ENCODE measurements at places on chromosomes 7 and 10.

DNA sequence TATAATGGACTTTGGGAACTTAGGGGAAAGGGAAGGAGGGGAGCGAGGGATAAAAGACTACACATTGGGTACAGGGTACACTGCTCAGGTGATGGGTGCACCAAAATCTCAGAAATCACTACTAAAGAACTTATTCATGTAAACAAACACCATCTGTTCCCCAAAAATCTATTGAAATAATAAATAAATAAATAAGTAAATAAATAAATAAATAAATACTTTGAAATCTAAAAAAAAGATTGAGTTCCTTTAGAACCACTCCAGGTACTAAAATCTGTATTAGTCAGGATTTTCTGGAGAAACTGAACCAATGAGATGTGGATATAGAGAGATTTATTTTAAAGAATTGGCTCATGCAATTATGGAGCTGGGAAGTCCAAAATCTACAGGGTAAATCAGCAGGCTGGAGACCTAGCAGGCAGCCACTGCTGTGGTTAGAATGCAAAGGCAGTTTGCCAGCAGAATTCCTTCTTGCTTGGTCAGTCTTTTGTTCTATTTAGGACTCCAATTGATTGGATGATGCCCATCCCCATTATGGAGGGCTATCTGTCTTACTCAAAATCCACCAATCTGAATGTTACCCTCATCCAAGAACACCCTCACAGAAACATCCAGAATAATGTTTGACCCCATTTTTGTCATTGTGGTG is 8.9 kb downstream of the IGFBP1 start:
- DNase-seq = no peak
- H3K27ac ChIP-seq = no peak overlapping the region
- no peaks in the 10 kb centered on the region for H3K4me1 ChIP-seq
- H3K36me3 ChIP-seq = no peaks in the 10 kb centered on the region
- H3K4me3 ChIP-seq = no peak overlapping the region

- H3K4me3 ChIP-seq = no peak overlapping the region
- no peak for DNase-seq
- peaks cover 2% of the 10 kb centered on the region for H3K36me3 ChIP-seq
- no peaks in the 10 kb centered on the region for H3K4me1 ChIP-seq
- no peaks in the 10 kb centered on the region for H3K27me3 ChIP-seq
Measured at GRCh38 chr10:11125004-11125403, 107.3 kb downstream of the CELF2 start.

GRCh38 chr10:31146491-31147209 is 115.0 kb upstream of the ZNF438 start:
- H3K27me3 ChIP-seq = peaks cover 24% of the 10 kb centered on the region
- no peaks in the 10 kb centered on the region for H3K4me1 ChIP-seq
- H3K27ac ChIP-seq = no peak overlapping the region
- DNase-seq = no peak
- no peaks in the 10 kb centered on the region for H3K36me3 ChIP-seq

DNA sequence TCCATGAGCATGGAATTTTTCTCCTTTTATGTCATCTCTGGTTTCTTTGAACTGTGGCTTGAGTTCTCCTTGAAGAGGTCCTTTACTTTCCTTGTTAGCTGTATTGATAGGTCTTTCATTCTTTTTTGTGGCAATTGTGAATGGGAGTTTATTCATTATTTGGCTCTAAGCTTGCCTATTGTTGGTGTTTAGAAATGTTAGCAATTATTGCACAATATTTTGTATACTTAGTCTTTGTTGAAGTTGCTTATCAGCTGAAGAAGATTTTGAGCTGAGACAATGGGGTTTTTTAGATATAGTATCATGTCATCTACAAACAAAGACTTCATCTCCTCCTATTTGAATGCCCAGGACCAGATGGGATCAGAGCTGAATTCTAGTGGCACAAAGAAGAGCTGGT is 1143.8 kb downstream of the XPNPEP1 start:
- H3K27me3 ChIP-seq = no peaks in the 10 kb centered on the region
- H3K4me3 ChIP-seq = no peak overlapping the region
- H3K27ac ChIP-seq = no peak overlapping the region
- no peaks in the 10 kb centered on the region for H3K36me3 ChIP-seq

DNA sequence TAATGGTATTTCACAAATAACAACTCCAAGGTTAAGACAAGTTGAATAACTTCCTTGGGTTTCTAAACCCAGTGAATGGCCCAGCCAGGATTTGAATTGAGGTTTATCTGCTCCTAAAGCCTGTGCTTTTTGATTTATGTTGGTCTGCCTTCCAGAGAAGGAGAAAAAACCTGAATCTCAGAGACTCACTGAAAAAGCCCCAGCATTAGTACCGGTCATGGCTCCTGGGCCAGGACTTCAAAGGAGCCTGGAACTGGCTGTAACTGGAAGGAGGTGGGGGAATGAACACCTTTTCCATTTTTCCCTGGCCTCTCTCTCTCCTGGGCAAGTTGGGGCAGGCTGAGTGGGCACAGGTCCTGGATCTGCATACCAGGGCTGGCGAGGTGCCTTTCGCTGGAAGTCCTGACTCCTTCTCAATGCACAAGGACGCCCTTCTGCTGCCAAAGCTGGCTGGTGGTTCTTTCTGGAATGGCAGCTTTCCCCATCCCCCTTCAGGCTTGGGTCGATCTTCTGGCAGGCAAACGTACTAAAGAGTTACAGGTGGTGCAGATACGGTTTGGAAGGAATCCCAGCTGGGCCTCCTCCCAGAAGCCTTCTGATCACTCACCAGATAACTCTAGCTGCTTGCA is 268.2 kb downstream of the PTEN start:
- H3K36me3 ChIP-seq = no peaks in the 10 kb centered on the region
- no peaks in the 10 kb centered on the region for H3K4me1 ChIP-seq
- DNase-seq = no peak

DNA sequence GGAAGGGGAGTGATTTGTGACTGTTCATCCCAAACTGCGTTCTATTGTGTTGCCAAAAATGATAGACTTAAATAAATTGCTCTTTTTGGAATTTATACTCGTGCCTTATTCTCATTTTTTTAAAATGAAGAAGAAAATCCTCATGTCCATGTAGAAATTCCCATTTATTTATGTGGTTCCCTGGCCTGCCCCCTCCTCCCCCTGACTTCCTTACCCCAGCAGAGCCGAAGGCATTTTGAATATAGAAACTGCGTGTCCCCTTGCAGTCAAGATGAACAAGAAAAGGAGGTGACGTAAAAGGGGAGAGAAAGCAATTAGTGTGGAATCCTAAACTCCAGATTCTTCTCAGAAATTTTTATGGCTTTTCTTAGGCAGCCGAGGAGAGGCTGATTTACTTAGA is 126.1 kb downstream of the FAM204A start:
- H3K36me3 ChIP-seq = no peaks in the 10 kb centered on the region
- DNase-seq = no peak
- H3K27ac ChIP-seq = no peak overlapping the region
- H3K4me1 ChIP-seq = no peaks in the 10 kb centered on the region
- peaks cover 26% of the 10 kb centered on the region for H3K27me3 ChIP-seq

DNA sequence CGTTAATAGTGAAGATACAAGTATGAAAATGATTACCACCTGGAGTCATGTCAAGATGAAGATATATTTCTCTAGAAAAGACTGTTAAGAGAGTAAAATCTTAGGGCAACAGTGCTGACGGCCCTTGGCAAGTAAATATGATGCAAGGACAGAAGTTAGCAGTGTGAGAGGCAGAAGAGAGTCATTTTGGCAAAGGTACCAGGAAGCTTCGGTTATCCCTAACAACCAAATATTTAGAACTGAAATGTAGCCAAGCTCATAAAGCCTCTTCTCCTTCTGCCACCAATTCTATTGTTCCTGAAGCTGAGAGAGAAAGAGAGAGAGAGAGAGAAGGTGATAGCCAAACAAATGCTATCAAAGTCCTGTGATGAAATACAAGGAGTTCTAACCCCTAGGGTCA is 109.6 kb downstream of the MACC1 start:
- no peaks in the 10 kb centered on the region for H3K4me1 ChIP-seq
- H3K36me3 ChIP-seq = no peaks in the 10 kb centered on the region
- DNase-seq = no peak
- H3K27ac ChIP-seq = no peak overlapping the region
- H3K27me3 ChIP-seq = no peaks in the 10 kb centered on the region

GRCh38 chr7:137120690-137121089 is 222.8 kb downstream of the PTN start:
- no peak overlapping the region for H3K27ac ChIP-seq
- DNase-seq = no peak
- H3K36me3 ChIP-seq = no peaks in the 10 kb centered on the region
- H3K4me3 ChIP-seq = no peak overlapping the region
- H3K4me1 ChIP-seq = no peaks in the 10 kb centered on the region

GRCh38 chr7:29844559-29844958 is 38.3 kb downstream of the WIPF3 start:
- peaks cover 53% of the 10 kb centered on the region for H3K27me3 ChIP-seq
- no peaks in the 10 kb centered on the region for H3K4me1 ChIP-seq
- no peaks in the 10 kb centered on the region for H3K36me3 ChIP-seq

DNA sequence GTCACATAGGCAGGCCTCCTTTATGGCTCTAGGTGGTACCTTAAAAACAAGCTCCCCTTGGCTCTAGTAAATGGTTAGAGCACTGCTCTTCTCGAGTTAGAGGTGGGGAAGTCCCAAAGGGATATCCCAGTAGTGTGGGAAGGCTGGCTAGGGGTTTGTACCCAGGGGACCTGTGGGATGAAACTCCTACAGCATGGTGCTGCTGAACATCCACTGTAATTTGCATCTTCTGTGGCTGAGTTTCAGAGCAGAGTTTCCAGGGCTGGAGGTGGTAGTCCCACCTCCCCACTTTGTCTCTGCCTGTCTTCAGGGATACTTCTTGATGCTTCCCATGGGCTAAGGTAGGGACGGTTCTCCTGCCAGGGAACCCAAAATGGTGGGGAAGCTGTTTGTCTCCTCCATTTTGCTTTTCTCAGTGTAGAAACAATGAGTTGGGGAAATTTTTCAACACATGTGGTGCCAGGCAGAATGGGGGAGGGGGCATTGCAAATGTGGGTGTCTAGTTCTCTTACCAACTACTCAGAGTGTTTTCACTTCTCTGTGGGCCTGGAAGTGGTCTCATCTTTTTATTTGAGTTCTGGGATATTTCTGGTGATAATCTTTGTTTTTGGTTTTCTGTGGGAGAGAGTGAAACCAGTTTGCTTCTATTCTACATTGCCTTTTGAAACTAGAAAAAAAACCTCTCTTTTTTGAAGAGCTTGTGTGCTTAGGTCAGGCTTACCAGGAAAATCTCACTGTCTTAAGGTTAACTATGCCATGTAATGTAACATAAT is 36.3 kb downstream of the SCART1 start:
- H3K27me3 ChIP-seq = no peaks in the 10 kb centered on the region
- no peaks in the 10 kb centered on the region for H3K4me1 ChIP-seq
- no peak overlapping the region for H3K27ac ChIP-seq
- no peak for DNase-seq
- no peaks in the 10 kb centered on the region for H3K36me3 ChIP-seq

GRCh38 chr10:110068780-110069179 is 61.0 kb downstream of the ADD3 start:
- H3K27me3 ChIP-seq = no peaks in the 10 kb centered on the region
- peak overlapping the region; percentile 70 for H3K27ac ChIP-seq
- no peak for DNase-seq
- H3K4me3 ChIP-seq = peak overlapping the region; percentile 71
- H3K36me3 ChIP-seq = peaks cover 13% of the 10 kb centered on the region

DNA sequence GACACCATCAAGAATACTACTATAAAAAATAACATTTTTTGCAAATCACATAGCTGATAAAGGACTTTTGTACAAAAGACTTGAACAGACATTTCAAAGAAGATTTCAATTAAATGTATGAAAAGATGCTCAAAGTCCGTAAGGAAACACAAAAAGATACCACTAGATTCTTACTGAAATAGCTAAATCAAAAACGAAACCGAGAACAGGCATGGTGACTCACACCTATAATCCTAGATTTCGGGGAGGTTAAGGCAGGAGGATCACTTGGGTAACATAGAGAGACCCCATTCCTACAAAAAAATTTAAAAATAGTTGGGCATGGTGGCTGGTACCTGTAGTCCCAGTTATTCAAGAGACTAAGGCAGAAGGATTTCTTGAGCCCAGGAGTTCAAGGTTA is 520.2 kb upstream of the GRM3 start:
- H3K4me1 ChIP-seq = no peaks in the 10 kb centered on the region
- no peak for DNase-seq
- H3K27ac ChIP-seq = no peak overlapping the region
- H3K36me3 ChIP-seq = no peaks in the 10 kb centered on the region

GRCh38 chr7:577741-578370 is 58.2 kb upstream of the PDGFA start:
- peaks cover 6% of the 10 kb centered on the region for H3K4me1 ChIP-seq
- no peak overlapping the region for H3K4me3 ChIP-seq
- no peak for DNase-seq
- no peak overlapping the region for H3K27ac ChIP-seq

- peaks cover 22% of the 10 kb centered on the region for H3K4me1 ChIP-seq
- peaks cover 8% of the 10 kb centered on the region for H3K36me3 ChIP-seq
- no peak for DNase-seq
- H3K4me3 ChIP-seq = peak overlapping the region; percentile 55
Measured at GRCh38 chr10:50431133-50431532, 179.8 kb upstream of the ASAH2 start.

DNA sequence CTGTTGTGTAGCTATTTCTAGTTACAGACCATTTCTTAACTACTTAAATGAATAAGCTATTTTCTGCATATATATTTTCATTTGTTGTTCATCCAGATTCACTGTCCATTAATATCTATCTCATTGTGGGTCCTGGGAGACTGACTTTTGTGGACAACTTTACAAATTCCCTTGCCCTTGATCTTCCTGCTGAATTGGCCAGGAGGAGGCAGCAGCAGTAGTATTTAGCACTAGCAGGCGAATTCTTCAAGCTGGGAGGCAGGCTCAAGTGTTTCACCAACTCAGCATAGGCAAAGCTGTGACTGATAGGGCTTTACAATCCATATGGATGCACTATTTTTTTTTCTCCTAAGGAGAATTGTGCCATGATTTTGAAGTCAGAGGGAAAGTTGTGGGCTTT is 461.0 kb upstream of the NRG3 start:
- no peak for DNase-seq
- H3K27me3 ChIP-seq = no peaks in the 10 kb centered on the region
- no peaks in the 10 kb centered on the region for H3K4me1 ChIP-seq

DNA sequence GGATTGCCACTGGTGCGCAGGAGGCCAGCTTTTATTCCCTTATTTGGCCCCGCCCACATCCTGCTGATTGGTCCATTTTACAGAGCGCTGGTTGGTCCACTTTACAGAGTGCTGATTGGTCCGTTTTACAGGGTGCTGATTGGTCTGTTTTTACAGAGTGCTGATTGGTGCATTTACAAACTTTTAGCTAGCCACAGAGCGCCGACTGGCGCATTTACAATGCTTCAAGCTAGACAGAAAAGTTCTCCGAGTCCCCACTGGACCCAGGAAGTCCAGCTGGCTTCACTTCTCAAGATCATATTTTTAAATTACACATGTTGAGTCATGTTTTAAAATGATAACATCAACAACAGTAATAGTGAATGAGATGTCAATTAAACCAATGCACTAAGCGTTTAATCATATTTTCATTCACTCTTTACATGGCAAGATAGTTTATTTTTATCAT is 128.3 kb downstream of the CUBN start:
- H3K27ac ChIP-seq = peak overlapping the region; percentile 98
- H3K36me3 ChIP-seq = peaks cover 14% of the 10 kb centered on the region
- H3K4me1 ChIP-seq = peaks cover 17% of the 10 kb centered on the region
- H3K27me3 ChIP-seq = no peaks in the 10 kb centered on the region
- no peak overlapping the region for H3K4me3 ChIP-seq
